ENCODE measurements at places on chromosomes 7 and 10. TPM values are rescaled to one million over a fixed set of nuclear protein-coding genes. Genes with fewer than 3 reads are reported as not detected.

NHLRC2 gene
- total RNA-seq, result 5.0 TPM

CFAP46 gene
- total RNA-seq, result 1.1 TPM

MACC1 gene
- not detected for total RNA-seq

ZSCAN25 gene
- total RNA-seq, result 9.1 TPM

STEAP1B gene
- total RNA-seq, result not detected

FBXO24 gene
- not detected for total RNA-seq

SUGCT gene
- total RNA-seq, result 1.8 TPM

LIPF gene
- not detected for total RNA-seq

COMTD1 gene
- 55.6 TPM for total RNA-seq
